ENCODE measurements at places on chromosomes 5 and 9. TPM values are rescaled to one million over a fixed set of nuclear protein-coding genes. Genes with fewer than 3 reads are reported as not detected.

ZNF474 gene
- 0.22 TPM for total RNA-seq

TMEM174 gene
- not detected for total RNA-seq

NTNG2 gene
- total RNA-seq: 3.6 TPM

STK32A gene
- total RNA-seq: 0.22 TPM

CCNJL gene
- 12.9 TPM for total RNA-seq

F12 gene
- total RNA-seq: 21.8 TPM

GPRIN1 gene
- 9.3 TPM for total RNA-seq

C1QTNF2 gene
- total RNA-seq: 0.14 TPM

RXRA gene
- 27.6 TPM for total RNA-seq

HRH2 gene
- 0.71 TPM for total RNA-seq

FGF10 gene
- total RNA-seq: not detected

SPAAR gene
- total RNA-seq: not detected

CCDC192 gene
- not detected for total RNA-seq

NMUR2 gene
- total RNA-seq: not detected

ADAMTS12 gene
- total RNA-seq: 8.6 TPM

ORM2 gene
- total RNA-seq: not detected

SUSD3 gene
- total RNA-seq: 0.62 TPM

ENG gene
- 0.17 TPM for total RNA-seq

DROSHA gene
- 41.7 TPM for total RNA-seq

LTC4S gene
- total RNA-seq: not detected

LECT2 gene
- not detected for total RNA-seq

OR1J2 gene
- total RNA-seq: not detected

SH3GLB2 gene
- total RNA-seq: 34.4 TPM

All from A549 treated with CpdA at 1 μM for 4 hours (cell line).